MCF 10A (cell line): ENCODE measurements at places on chromosomes 5 and 9. TPM values are rescaled to one million over a fixed set of nuclear protein-coding genes. Genes with fewer than 3 reads are reported as not detected.
A peak's percentile ranks its signal among the peaks of the same experiment; 100 is the strongest.

GRCh38 chr9:118038713-118039112 is 334.5 kb downstream of the TLR4 start:
- no peak for DNase-seq

Gene MEIKIN
- not detected in 2 replicates for total RNA-seq

GRCh38 chr9:124939944-124940343 is 939 bp downstream of the GOLGA1 start:
- DNase-seq = no peak

DNA sequence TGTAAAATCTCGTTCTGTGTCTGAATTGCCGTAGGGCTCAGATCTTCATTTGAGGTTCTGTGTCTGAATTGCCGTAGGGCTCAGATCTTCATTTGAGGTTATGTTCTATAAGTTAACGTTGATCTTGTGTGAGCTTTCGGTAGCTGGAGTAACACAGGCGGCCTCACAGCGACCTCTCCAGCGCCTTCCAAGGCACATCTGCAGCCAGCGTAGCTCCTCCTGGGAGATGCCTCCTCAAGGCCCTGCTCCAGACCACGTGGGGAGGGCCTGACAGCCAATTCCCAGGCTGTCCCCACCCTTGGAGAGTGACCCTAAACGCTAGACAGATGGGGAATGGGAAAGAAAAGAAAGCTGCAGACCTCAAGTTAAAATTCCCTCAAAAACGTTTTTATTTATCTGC is 8.7 kb upstream of the AHRR start:
- no peak for DNase-seq

DNA sequence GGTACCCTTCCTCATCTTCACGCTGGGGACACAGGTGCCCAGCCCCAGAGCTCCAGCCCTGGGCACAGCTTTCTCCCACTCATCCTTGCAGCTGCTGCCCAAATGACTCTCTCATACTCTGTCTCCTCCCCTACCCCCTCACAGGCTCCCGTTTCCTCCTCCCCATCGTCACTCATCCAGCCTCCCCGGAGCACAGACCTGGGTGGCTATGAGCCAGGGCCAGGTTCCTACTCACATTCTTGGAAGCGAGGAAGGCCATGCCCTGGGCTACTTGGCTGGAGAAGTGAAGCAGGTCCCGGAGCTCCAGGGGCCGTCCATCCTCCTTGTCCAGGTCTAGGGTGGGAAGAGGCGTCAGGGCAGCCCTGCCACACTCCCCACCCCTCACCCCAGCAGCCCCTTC is 29.3 kb downstream of the CSF1R start:
- peak; percentile 38 for DNase-seq

DNA sequence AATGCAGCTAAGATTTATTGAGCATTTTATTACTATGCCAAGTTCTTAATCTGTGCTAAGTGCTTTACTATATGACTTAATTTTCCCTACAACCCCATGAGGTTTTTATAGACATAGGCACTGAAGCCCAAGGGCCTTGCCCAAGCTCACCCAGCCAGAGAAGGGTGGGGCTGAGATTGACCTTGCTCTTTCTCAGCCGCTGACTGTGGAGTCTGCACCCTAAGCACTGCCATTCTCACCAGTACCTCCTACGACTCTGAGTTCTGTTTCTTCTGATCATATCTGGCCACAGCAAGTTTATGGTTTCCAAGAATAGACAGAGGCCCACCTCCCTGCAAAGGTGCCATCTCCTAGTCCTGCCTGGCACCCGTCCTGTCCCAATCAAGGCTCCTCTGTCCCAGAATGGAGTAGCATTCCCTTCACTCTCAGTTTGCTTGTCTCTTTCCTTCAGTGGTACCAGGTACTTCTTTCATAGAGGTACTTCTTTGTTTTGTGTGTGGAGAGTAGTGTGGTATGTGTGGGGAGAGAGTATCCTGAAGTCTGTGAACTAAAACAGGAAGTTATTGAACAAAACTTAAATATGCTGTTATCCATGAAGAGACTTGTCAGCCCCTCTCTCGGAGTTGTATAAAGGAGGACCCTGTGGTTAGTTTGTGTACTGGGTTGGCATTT is 42.6 kb downstream of the CSF1R start:
- no peak for DNase-seq

DNA sequence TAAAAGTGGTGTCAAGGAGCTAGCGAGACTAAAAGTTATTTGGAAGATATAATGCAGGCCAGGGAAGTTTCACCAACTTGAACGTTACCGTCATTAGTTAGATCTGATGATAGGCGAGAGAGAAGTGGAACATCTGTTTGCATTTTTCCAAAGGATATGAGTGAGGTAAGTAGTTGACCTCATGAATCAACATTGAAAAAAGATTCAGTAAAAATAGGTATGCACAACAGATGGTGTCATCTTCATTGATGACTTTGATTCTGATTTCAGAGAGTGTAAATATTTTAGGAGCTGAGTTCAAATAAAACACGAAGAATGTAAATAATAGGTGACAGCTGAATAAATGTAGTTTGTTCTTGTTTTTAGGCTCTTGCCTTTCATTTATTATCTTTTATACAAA is 998.9 kb upstream of the CDH6 start:
- DNase-seq = no peak

- DNase-seq = no peak
These were observed 1422.5 kb upstream of the CDH6 start for GRCh38 chr5:29770936-29771335.

DNA sequence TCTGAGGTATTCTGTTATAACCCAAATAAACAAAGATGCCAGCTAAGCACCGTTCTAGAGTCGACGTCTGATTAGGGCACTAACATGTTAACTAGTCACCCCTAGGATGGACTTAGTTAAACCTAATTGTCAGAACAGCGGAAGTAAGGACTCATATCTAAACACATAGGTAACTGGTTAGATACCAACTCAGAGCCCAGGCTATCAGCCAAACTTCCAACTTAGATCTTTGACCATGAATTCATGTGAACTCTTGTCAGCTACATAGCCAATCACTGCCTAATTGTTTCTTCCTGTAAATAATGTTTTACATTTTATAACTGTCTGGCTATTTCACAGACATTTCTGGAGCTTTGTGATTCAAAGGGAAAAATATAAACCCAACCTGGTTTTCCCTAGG is 84.3 kb upstream of the DHFR start:
- DNase-seq = no peak
